ENCODE measurements at places on chromosomes 4 and X. TPM values are rescaled to one million over a fixed set of nuclear protein-coding genes. Genes with fewer than 3 reads are reported as not detected.

DNA sequence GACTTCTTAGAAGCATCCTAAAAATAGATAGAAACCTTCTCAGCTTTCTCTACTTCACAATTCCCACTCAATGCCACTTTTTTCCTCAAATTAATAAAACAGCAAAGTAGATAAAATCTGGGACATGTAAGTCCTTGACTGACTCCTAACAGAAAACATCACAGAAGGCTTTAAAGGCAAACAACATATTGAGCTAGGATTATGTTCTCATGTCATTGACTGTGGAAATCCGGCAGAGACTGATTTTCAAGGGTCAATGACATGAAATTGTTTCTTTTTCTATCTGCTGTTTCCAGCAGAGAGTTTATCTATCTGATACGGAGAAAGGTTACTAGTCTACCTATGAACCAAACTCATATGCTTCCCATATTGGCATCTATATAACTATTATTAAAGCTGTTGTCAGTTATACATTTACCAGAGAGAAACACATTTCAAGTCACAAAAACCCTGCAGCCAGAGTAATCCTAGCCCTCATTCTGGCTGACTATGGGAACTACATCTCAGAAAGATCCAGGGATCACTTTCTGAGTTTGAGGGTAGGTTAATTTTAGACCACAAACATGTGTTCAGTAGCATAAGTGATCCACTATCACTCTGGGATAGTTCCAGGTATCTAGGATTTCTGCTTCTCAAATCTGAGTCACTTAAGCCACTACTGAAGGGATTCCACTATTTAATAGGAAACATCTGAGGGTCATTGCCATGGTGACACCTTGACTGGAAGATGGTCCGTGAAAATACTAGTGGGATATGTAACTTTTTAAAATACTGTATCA lies 147.6 kb downstream of the PPP3CA start:
- no peak for DNase-seq

DNA sequence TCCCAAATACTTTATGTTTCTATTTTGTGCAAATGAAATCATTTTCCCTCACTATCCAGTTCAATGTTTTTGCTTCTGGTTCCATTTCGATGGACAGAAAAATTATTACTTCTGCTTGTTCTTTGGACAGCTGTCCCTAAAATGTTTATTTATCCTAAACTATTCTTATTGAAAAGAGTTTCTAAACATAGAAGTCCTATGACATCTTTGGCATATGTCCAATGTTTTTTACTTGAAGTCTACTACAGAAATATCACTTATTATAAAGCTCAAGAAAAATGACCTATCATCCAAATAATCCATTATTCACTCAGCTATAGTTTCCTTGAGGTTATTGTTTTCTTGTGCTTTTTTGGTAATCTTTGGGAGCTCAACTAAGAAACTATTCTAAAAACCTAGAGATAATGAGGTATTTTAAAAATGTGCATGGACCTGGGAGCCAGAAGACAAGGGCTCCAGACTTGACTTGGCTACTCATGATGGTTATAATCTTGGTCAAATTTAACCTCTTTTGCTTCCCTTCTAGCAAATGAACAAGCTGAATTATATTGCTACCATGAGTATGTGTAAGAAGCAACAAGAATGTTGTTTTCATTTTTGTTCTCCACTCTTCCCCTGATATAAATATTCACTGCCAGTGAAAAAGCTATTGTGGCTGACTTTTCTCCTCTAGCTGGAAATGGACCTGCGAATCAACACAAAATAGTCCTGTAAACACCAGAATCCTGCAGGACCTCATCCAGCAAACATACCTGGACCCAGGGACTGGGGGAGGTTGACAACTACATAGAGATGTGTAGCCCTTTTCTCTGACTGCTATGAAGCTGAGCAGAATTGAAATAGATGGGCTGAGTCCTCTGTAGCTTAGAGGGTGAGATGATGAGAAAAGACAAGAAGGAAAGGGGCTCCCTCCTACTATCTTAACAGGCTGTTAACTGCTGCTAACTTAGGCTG lies 137.4 kb downstream of the FRYL start:
- DNase-seq: no peak

DNA sequence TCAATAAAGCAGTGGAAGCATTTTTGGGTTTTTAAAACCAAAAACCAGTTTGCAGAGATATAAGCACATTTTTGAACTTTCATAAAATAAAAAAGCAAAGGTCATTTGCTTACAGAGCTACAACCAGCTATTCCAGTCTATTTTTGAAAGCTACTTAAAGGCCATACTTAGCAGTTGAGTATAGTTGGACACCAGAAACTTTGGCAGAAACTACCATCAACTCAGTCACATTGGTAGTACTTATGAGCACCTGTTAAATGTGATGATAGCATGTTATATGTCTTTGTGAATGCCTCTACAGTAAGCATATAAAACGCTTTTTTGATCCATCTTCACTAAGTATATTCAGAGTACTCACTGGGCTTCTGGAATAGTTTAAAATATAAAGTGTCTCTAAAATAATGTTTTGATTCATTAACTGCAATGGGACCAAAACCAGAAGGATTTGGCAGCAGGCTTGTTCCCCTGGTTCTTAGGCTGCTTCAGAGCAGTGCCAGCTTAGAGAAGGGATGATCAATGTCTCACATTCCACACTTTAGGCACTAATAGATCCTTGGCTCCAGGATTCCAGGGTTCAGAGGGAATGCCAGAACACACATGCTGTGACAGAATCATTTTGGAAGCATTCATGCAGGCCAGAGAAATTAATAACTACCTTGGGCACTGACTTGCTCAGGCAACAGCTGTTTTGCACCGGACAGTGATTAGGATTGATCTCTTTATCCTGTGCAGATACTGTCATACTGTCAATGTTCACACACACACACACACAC lies 103.9 kb downstream of the IQCM start:
- peak; percentile 24 for DNase-seq

DNA sequence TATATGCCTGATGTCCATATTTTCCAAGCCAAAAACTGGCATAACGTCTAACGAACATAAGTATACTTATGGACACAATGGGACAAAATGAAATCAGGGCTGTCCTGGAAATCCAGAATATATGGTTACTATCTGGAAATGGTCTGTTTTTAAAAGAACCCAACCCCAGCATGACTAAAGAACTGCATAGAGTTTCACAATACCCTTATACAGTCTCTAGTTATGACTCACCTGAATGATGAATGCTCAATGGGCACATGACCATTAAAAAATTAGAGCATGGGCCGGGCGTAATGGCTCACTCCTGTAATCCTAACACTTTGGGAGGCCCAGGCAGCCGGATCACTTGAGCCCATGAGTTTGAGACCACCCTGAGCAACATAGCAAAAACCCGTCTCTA lies 31.8 kb downstream of the AMMECR1 start:
- no peak for DNase-seq

DNA sequence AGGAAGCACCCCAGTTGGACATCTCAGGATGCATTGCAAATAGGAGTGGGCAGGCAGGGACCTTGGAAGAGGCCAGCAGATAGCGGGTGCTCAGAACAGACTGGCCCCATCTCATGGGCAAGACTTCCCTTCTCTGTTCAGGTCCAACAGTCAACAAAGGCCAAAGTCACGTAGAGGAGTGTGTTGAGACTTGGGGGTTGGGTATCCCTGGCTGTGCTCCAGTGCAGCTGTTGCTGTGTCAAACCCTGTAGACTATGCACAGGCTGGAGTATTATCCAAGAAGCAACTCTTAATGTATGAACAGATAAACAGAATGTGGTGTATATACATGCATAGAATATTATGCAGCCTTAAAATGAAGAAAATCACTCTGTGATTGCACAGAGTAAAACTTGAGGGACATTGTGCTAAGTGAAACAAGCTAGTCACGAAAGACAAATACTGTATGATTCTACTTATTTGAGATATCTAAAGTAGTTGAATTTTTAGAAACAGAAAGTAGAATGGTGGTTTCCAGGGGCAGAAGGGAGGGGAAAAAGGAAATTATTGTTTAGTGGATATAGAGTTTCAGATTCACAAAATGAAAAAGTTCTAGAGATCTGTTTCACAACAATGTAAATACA lies 192.1 kb upstream of the LCORL start:
- DNase-seq: no peak

GRCh38 chr4:57061395-57061794 lies 48.8 kb downstream of the IGFBP7 start:
- DNase-seq: no peak

DNA sequence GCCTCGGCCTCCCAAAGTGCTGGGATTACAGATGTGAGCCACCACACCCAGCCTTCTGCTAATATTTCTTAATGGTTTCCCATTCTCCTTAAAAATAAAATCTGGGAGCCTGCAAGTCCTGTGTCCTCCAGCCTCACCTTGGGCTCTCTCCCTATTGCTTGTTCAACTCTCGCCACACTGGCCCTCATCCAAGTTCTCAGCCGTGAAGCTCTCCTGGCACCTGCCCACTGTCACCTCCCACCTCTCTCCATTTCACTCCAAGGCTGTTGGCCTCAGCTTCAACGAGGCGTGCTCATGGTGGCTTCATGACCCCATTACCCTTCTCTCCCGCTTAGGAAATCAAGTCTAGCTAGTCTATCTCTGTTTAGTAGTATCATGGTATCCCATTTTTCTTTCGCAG lies 9.5 kb upstream of the ETNPPL start:
- DNase-seq: no peak

- DNase-seq: no peak
These were observed 67.9 kb upstream of the PUDP start for GRCh38 chrX:7215842-7216241.

- DNase-seq: no peak
These were observed 123.1 kb upstream of the MID1 start for GRCh38 chrX:10743476-10743875.

- DNase-seq: no peak
These were observed 146.4 kb upstream of the DIAPH2 start for GRCh38 chrX:96538104-96538725.

GRCh38 chr4:159410076-159410777 lies 307.3 kb downstream of the RAPGEF2 start:
- DNase-seq: no peak

- DNase-seq: no peak
These were observed 23.0 kb downstream of the CDKL5 start for GRCh38 chrX:18448416-18448815.

GRCh38 chr4:58514299-58514698 lies 1404.1 kb upstream of the IGFBP7 start:
- DNase-seq: no peak

DNA sequence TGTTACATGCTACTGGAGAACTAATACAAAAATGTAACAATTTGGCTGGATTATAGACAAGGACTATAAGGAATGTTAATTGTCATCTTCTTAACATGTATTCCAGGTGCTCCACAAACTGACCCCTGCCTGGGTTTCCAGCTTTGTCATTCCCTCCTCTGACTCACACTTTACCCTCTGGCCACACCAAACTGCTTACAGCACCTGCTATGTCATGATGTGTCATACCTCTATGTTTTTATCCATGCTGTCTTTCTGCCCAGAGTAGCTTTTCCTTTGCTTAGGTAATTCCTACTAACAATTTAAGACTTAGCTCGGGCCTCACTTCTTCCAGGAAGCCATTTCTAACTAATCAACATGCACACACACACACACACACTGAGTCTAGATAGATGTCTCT lies 14.0 kb upstream of the SHROOM4 start:
- DNase-seq: no peak

GRCh38 chr4:39166669-39167068 lies 15.7 kb upstream of the WDR19 start:
- DNase-seq: no peak

DNA sequence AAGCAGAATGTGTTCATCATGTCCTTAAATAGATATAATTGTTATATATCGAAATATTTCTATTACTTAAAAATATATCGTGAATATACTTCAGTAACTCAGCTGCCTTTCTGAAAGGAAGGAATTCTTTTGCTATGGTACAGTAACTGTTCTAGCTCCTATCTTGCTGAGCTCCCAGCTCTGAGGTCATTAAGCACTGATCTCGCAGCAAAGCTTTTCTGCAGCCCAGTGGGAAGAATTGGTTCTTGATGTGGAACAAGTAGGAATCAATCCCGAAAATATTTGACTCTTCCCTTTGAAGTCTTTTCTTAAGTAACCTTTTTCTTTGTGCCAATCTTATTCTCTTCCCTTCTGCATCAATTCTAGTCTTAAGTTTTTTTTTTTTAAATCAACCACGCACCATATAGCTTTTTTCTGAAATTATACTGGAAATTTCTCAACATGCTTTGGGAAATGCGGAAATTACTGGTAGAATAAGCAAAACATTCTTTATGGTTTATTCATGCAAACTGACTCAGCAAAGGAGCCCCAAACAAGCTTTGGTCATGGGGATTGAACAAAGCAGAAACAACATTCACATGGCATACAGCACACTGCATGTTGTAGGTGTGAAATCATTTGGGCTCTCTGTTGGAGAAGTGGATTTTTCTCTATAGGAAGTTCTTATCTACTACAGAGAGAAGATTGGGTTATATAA lies 428.9 kb upstream of the GNPDA2 start:
- no peak for DNase-seq

DNA sequence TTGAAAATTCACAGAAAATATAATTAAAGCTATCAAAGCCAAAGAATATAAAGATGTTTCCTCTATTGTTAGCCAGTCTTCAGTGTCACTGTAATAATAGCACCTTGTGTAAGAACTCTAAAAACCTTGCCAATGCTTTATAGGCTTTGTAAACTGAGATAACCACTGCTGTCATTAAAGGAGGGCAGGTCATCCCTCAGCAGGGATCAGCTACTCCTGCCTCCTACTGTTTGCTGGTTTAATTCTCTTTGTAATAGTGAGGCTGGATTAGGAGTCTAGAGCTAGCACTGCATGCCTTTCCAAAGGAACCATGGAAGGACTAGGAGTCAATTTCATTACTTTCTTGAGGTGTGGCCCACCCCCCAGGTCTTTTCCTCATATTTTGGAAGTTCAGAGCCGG lies 46.2 kb downstream of the FHIP1A start:
- no peak for DNase-seq

GRCh38 chr4:154939851-154940250 lies 158.8 kb downstream of the RBM46 start:
- DNase-seq: no peak

GRCh38 chr4:175441256-175441655 lies 370.8 kb downstream of the GPM6A start:
- DNase-seq: no peak

DNA sequence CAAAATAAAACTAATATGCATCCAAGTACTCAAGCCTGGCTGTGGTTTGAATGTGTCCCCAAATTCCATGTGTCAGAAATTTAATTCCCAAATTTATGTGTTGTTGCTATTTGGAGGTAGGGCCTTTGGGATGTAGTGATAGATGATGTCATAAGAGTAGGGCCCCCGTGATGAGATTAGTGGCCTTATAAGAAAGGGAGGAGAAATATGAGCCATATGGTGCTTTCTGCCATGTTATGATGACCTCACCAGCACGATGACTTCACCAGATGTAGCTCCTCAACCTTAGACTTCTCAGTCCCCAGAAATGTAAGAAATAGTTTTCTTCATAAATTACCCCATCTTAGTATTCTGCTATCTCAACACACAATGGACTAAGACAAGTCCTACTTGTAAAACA lies 2264.0 kb downstream of the ARAP2 start:
- DNase-seq: no peak

The FANCB gene
- 6.8 TPM for total RNA-seq

The SLITRK4 gene
- 8.1 TPM for total RNA-seq

The FGA gene
- total RNA-seq: not detected

The USP17L21 gene
- not detected for total RNA-seq

The CXCL3 gene
- 1.4 TPM for total RNA-seq

The KLKB1 gene
- total RNA-seq: 1.2 TPM

The DMRTC1 gene
- 0.62 TPM for total RNA-seq
